ENCODE measurements at places on chromosomes 16 and 17.

DNA sequence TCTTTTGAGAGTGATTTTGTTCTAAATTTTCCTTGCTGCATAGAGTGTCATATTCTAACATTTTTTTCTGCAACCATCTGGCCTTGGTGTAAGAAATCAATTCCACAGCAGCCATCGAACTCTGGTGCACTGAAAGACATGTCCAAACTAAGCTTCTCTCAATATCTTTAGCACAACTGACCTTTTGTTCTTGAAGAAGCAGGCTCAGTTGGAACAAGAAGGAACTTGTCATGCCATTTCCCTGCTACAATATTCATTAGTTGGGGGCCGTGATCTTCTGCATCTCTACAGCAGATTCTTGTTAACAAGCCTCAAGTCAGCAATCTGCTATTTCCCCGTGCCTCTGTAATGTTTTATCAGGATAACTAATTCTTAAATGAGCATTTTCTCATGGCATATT lies 1305.6 kb downstream of the CDH11 start:
- DNase-seq, result no peak

GRCh38 chr17:33072421-33073161 lies 80.9 kb downstream of the SPACA3 start:
- no peak for DNase-seq

DNA sequence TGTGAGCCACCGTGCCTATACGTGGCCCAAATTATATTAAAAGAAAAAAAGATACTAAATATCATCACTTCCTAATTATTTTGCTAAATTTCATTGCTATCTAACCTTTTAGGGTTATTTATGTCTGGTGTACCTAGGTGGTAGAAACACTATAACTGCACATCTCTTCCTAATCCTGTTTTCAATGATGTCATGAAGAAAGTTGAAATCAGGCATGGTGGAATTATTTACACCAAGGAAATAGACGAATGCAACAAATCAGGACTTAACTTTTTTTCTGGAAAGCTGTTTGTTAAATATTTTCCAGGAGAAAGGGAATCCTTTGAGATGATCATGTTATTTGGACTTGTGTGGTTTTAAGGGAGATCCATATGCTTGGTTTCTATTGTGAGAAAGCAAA lies 39.2 kb upstream of the SKAP1 start:
- no peak for DNase-seq

DNA sequence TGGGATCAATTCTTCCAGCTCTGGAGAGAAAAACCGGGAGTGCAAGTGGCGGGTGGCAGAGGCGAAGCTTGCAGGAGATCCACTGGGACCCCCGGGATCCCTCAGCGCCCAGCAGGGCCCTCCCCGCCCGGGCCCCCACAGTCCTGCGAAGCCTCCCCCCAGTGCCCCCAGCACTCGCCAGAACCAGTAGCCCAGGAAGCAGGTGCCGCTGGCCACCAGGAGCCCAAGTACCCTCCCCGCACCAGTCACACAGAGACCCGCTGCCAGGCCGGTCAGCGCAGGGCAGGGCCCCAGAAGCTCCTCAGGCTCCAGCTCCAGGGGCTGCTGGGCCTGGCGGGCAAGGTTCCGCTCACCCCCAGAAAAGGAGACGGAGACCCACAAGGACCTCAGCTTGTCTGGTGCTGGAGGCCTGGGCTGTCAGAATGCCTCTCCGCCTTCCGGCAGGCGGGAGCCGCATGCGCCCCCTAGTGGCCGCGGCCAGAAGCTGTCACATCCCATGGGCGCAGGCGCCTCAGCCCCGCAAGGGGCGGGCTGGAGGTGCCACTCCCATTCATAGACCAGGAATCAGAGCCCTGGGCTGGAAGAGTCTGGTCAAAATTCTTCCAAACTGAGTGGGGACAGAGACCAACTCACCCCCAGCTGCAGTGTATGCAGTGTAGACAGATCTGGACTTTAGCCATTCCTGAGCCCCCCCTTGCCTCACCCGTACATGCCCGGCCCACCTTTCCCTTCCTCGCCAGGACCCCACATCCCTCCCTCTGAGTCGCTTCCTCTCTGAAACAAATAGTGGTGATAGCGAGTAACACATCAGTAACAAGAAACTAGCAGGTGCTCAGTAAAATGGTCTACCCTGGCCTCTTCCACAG lies 1002.3 kb downstream of the KCNJ18 start:
- peak; percentile 21 for DNase-seq

GRCh38 chr16:63787014-63787413 lies 1334.8 kb downstream of the CDH11 start:
- DNase-seq, result no peak

GRCh38 chr17:14270508-14270907 lies 30.4 kb upstream of the HS3ST3B1 start:
- DNase-seq, result no peak

GRCh38 chr16:49858200-49859124 lies 2.5 kb upstream of the ZNF423 start:
- peak; percentile 64 for DNase-seq

DNA sequence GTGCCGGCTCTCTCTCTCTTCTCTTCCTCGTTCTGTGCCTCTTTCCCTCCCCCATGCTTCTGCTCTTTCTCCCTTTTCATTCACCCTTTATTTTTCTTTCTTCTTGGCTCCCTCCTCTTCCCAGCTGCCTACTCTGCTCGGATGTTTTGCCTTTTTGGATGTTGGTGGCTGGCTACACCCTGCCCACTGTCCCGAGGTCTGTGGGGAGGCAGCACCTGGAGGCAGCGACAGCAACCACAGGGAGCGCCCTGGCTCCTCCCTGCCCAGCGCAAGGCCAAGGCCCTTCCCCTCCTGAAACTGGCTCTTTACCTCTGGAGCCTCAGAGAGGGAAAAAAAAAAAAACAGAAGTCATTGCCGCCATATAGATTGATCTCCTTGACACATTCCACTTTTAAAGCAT lies 20.0 kb downstream of the CLUAP1 start:
- DNase-seq, result no peak

DNA sequence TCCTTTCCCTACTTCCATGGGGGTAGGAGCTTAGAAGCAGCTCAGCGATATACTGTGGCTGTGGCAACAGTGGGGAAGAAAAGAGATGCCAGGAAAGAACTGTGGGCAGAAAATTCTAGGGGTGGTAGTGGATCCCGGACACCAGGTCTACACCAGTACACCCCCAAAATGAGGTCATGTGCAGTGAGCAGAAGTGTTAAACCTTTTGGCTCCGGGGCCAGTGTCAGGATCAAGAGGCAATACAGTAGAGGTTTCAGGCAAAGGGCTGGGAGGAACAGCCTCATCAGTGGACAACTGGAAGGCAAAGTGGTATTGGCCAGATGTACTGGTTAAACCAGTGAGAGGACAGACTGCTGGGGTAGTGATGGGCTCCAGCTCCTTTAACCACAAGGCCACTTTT lies 163.1 kb upstream of the CCL2 start:
- DNase-seq, result no peak

- DNase-seq, result no peak
Observed at GRCh38 chr16:2933701-2934100, 22.0 kb downstream of the FLYWCH1 start.

GRCh38 chr17:78738278-78738677 lies 43.8 kb downstream of the CYTH1 start:
- no peak for DNase-seq

- DNase-seq, result no peak
Observed at GRCh38 chr16:75063549-75064088, 53.0 kb downstream of the LDHD start.
